Smooth muscle cell of trachea (primary cell): ENCODE measurements at places on chromosomes 13 and 19. TPM values are rescaled to one million over a fixed set of nuclear protein-coding genes. Genes with fewer than 3 reads are reported as not detected.

The TMEM221 gene
- total RNA-seq, result 0.33 TPM in 1 of 2 replicates, not detected in the other

The OR7C1 gene
- not detected in 2 replicates for total RNA-seq

The NKG7 gene
- not detected in 2 replicates for total RNA-seq

The ZNF8 gene
- total RNA-seq, result 4.9 and 6.1 TPM in 2 replicates

The ZFR2 gene
- not detected in 2 replicates for total RNA-seq

The ZNF441 gene
- 12.2 and 15.9 TPM in 2 replicates for total RNA-seq

The SWSAP1 gene
- 0.50 and 0.87 TPM in 2 replicates for total RNA-seq

The SIGLEC14 gene
- total RNA-seq, result not detected in 2 replicates

The MEGF8 gene
- total RNA-seq, result 30.3 and 65.5 TPM in 2 replicates

The C19orf85 gene
- total RNA-seq, result not detected in 2 replicates

The RXFP2 gene
- not detected in 2 replicates for total RNA-seq

The CACNG8 gene
- total RNA-seq, result 0.50 and 0.58 TPM in 2 replicates

The STARD13 gene
- total RNA-seq, result 15.1 and 17.5 TPM in 2 replicates

The CNFN gene
- not detected in 2 replicates for total RNA-seq

The CCDC169 gene
- 4.1 and 6.7 TPM in 2 replicates for total RNA-seq

The KIR2DL3 gene
- total RNA-seq, result not detected in 2 replicates

The RGL3 gene
- 5.1 and 5.3 TPM in 2 replicates for total RNA-seq

The ZNF763 gene
- total RNA-seq, result 2.2 and 2.8 TPM in 2 replicates

The KLK12 gene
- not detected in 2 replicates for total RNA-seq

The SLC7A10 gene
- total RNA-seq, result not detected in 2 replicates

The CYP2F1 gene
- not detected in 2 replicates for total RNA-seq
